ENCODE measurements at places on chromosomes 5 and 9.

DNA sequence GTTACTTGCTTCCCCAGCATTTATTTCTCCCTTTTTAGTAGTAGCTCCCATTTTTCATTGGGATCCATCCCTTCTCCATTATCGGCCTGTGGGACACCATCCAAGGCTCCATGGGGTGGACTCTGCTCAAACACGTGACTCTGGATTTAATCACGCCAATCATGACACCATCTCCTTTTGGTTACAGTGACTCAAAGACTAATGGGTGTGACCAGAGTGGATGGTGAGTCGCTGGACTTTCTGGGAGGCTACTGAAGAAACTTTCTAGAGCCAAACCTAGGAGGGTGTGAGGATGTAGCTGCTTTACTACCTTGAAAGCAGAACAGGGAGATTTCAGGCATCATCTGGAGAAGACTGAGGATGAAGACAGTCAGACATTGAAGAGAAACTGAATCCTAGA, 93.1 kb downstream of the PJA2 start:
- no peak overlapping the region for H3K4me3 ChIP-seq
- no peaks in the 10 kb centered on the region for H3K4me1 ChIP-seq
- DNase-seq: peak; percentile 4
- H3K36me3 ChIP-seq: no peaks in the 10 kb centered on the region
- no peak overlapping the region for H3K27ac ChIP-seq
- no peaks in the 10 kb centered on the region for H3K27me3 ChIP-seq

GRCh38 chr9:104831681-104832080, 67.8 kb downstream of the NIPSNAP3B start:
- H3K4me1 ChIP-seq: peaks cover 15% of the 10 kb centered on the region
- no peak overlapping the region for H3K4me3 ChIP-seq
- no peak overlapping the region for H3K27ac ChIP-seq
- H3K36me3 ChIP-seq: peaks cover 31% of the 10 kb centered on the region

DNA sequence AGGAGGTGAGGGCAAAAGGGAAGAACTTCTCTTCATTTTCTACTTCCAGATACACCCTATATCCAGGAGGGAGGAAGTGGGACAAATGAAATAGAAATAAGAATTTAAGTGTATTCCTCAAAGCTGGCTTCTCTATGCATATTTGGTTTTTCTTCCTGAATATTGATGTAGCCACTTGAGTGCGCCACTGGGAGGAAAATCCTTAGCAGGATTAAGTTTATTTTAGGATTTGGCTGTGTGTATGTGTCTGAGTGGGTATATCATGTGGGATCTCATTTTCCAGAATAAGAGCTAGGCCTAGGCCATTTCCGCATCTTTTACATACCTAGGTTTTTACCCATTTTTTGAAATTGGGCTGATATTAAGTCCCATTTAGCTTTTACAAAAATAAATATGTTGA, 42.5 kb downstream of the MAP1B start:
- H3K36me3 ChIP-seq: no peaks in the 10 kb centered on the region
- no peak overlapping the region for H3K4me3 ChIP-seq
- no peak overlapping the region for H3K27ac ChIP-seq
- DNase-seq: no peak

DNA sequence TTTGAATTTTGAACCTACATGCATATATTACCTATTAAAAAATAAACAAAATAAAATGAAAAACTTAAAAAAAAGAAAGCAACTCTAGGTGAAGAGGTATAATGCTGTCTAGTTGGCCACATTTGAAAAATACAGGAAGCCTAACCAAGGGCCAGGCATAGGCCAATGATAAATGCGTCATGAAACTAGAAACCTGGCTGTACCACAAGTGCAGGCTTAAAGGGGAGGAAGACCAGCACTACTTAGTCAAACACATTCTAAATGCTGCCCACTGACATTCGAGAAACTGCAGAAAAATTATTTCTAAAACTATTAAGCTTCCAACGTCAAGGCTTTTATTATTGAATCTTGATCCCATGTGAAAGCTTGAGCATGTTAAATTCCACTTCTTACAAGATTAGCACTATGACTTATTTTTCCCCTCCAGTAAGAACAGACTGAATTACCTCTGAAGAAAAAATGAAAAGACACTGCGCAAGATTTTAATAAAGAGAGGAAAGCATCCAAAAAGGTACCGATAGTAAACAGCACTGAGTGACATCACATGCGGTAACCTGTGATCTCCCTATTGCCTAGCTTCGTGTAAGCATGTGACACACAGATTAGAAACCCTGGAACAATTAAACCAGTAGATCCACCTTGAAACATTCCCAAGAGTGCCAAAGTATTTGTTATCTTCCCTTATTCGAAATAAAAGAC, 16.2 kb downstream of the CDC14B start:
- H3K27ac ChIP-seq: peak overlapping the region; percentile 56
- no peaks in the 10 kb centered on the region for H3K27me3 ChIP-seq
- H3K4me3 ChIP-seq: no peak overlapping the region
- H3K4me1 ChIP-seq: peaks cover 30% of the 10 kb centered on the region
- no peaks in the 10 kb centered on the region for H3K36me3 ChIP-seq
- DNase-seq: no peak

- DNase-seq: peak; percentile 64
- no peak overlapping the region for H3K27ac ChIP-seq
- no peaks in the 10 kb centered on the region for H3K27me3 ChIP-seq
- no peak overlapping the region for H3K4me3 ChIP-seq
- H3K4me1 ChIP-seq: no peaks in the 10 kb centered on the region
- H3K36me3 ChIP-seq: no peaks in the 10 kb centered on the region
Observed at GRCh38 chr5:10111571-10111970, 138.1 kb downstream of the ATPSCKMT start.

- peak; percentile 9 for DNase-seq
- peak overlapping the region; percentile 82 for H3K27ac ChIP-seq
- peaks cover 71% of the 10 kb centered on the region for H3K4me1 ChIP-seq
- no peaks in the 10 kb centered on the region for H3K27me3 ChIP-seq
- no peak overlapping the region for H3K4me3 ChIP-seq
Observed at GRCh38 chr9:20476912-20477521, 145.3 kb downstream of the MLLT3 start.

Data from cardiac muscle cell (in vitro differentiated cells and primary cell).